Cortex of kidney (tissue), 1 donor: ENCODE measurements at places on chromosomes 12 and 14.

GRCh38 chr12:51959211-51959610 lies 7.7 kb downstream of the ACVR1B start:
- no peak for DNase-seq

DNA sequence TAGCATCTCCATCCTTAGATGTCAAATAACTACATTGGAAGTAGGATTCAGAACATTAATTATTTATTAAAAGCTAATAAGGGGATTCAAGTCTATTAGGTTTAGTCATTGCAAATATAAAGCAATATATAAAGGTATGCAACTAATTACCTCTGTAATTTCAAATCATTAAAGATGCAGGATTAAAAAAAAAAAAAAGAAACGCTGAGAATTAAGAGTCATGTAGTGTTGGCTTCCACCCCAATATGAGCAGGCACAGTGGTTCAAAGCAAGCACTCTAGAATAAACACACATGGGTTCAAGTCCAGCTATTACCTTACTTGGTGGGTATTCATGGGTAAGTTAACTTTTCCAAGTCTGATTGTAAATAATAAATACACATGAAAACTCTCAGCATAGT lies 10.9 kb downstream of the SPTB start:
- no peak for DNase-seq

DNA sequence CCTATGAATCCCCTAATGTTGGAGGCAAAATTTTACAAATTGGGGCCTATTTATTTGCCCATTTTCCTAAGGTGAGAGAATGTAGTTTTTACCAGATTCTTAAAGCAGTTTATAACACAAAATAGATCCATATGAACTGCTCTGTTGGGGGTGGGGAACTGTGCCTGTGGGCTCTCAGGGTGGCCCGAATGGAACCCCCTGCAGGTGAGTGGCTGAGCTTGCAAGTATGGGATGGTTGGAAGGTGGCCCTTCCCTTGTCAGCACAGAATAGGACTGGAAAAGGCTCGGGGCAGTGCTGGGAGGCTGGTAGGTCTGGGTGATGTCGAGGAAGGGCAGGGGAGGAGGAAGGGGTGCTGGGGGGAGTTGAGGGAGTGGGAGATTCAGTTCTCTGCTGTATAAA lies 4.9 kb downstream of the VSX2 start:
- DNase-seq = no peak

DNA sequence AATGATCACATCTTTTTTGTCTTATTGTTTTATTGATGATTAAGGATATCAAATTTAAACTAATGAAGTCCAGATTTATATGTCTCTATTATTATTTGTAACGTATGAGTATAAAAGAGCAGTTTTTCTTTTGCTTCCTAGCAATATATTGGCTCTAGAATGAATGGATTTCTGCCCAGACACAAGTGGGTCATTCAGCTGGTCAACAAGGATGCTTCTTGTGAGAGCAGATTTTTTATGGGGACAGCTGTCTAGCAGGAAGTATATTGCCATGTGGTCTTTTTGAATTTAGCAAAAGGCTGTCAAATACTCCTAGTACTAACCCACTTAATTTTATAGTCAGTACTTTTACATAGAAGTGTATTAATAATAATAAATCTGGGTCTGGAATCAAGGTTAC lies 1071.1 kb upstream of the FLRT2 start:
- DNase-seq = no peak

DNA sequence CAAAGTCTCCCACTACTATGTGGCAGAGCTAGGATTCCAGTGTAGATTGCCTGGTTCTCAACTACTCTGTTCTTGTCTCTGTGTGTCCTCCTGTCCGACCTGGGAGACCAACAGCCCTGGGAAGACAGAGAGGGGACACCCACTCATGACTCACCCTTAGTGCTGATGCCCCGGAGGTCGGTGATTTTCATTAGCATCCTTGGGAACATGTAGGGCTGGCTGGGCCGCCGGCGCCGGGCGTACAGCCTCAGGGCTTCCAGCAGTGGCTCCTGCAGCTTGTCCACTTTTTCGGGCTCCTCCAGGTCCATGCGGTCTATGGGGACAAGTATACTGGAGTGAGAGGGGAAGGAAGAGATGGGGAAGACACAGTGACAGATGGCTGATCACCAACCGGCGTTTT lies 5.9 kb upstream of the ITGB7 start:
- no peak for DNase-seq

DNA sequence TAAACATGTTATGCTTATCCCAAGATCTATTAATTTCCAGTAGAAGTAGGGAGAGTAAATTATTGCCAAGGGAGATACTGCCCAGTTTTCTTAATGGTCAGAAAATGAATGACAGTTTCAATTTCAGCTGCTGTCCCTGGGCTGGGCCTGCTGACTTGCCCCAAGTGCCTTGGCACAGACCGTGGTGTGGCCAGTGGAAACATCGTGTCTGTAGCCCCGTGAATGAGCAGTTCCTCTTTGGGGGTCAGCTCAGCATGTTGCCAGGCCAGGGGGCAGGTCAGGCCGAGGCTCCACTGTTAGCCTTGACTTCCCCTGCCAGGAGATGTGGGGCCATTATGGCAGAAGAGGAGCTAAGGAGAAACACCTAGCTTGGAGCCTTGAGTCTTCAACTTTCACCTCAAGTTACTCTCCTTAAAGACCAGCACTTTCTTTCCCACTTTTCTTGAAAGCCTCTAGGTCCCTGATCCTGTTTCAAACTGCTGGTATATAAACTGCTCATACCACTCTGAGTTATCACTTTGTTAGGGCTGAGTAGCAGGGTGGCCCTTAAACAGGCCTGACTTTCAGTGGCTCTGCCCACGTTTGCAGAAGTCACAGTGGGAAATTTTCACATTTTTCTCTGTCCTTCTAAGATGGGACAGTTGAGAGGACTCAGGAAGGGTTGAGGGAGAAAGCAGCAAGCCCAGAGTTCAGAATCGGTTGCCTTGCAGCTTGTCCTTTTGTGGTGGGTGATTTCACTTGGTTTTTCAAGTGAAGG lies 73.2 kb downstream of the SUSD6 start:
- DNase-seq = no peak

DNA sequence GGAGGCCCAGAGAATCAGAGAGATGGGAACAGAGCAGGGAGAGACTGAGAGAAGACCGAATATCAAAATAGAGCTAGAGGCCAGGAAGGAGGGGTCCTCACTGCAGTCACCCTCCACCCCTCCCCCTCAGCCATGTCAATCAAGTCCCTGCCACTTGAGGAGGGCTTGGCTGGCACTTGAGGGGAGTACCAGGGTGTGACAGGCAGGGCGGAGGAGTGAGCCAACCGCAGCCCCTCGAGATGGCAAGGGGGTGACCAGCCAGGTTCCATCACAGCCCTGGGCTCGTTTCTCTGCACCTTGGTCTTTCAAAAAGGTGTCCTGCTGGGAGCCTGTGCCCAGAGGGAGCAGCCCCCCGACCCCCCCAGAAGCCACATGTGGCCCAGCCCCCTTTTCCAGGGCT lies 4.2 kb downstream of the AQP5 start:
- DNase-seq = no peak

GRCh38 chr12:70920891-70921290 lies 353 bp upstream of the PTPRR start:
- no peak for DNase-seq

DNA sequence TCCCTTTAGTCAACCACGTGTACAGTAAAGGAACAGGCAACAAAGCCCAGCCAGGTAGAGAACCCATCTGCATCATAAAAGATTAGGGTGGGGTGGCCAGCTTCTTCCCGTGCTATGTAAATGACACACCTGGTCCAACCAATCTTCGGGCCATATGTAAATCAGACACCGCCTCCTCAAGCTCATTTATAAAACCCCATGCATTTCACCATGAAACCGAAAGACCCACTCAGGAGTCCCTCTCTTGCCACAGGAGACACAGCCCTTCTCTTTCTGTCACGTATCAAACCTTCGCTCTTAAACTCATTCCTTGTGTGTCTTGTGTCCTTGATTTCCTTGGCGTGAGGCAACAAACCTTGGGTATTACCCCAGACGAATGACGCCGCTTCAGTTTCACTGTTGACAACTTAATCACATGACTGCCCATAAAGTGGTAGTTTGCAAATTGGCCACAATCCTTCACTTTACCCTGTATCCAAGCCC lies 59.8 kb upstream of the TBPL2 start:
- no peak for DNase-seq

GRCh38 chr12:2286461-2287131 lies 233.8 kb downstream of the CACNA1C start:
- DNase-seq = no peak

DNA sequence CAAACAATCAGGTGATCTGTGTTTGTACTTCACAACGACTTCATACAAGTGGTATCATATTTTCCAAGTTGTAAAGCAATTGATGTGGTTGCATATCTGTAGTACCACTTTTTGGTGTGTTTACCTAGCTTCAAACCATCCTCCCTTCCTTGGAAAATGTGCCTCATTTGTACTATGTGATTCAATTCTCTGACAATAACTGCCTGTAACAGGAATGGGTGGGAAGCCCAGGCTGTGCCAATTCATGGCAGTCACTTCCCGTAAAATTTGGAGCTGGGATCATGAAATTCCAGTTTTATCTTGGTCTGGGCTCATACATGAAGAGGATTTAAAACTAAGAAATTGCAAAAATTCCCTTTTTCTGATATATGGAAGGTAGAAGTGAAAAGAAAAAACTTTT lies 250.1 kb downstream of the DIO2 start:
- DNase-seq = no peak

- DNase-seq = no peak
Measured at GRCh38 chr12:52216807-52217206, 16.2 kb upstream of the KRT7 start.

DNA sequence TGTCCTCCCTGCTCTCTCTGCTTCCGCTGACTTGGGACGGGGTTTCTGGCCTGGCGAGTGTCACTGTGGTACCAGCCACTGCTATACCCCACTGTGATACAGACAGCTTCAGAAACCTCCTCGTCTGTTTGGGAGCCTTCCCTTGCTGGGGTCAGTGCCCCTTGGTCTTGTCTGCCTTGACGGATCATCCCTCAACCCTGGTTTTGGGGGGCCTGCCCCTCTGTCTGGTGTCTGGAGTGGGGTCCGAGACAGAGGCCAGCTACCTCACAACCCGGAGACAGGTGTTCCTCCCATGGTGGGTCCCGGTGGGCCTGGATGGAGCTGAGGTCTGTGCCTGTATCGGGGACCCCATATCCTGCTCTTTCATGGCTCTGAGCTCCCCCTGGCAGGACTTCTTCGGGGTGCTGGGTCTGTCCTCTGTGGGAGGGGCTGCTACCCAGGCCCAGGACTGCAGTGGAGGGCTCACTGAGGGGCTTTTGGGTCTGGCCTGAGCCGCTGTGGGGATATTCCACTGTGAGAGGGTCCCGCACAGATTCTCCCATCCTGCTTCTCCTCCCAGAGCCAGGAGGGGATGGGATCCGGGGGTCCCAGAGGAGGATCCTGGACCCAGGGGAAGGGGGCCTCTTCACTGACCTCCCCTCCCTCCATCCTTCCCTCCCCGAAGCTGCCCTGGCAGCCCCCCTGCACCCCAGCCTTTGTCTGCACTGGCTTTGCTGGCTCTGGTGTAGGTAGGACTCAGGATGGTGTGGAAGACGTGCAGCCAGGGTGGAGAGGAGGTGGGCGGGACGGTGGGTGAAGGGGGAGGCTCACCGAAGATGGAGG lies 365.5 kb downstream of the TMEM121 start:
- DNase-seq = no peak

DNA sequence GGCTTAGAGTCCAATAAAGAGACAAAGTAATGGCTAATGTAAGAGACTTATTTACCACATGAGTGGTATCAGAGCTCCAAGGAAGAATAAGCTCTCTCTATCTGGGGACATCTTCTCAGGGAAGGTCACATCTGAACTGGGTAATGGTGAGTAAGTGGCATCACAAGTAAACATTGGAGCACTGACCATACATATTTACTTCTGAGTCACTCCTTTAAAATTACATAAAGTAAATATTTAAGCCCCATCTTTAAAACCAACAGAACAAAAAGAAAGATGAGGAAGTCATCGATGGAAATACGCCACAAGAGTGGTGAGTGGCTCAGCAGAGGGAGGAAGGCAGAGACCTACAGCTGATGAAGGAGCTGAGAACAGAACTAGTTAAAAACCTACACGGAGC lies 159.9 kb downstream of the DUSP6 start:
- no peak for DNase-seq
